ENCODE measurements at places on chromosomes 12 and 14.

DNA sequence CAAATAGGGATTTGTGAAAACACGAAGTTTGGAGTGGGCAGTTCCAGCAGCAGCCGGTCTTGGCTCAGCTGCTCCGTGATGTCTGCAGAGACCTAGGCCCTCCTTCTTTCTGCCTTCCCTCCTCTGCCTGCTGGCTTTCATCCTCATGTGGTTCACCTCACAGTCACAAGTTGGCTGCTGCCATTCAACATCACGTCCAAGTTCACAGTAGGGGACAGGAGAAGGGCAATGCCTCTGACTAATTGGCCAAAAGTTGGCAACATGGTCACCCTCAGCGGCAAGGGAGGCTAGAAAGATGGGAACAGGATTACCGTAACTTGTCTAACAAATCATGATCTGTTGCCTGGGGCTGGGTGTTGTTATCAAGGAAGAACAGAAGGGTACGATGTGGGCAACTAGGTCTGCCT is 7.8 kb upstream of the CACNA2D4 start:
- no peak for DNase-seq

GRCh38 chr12:45348311-45348710 is 132.4 kb downstream of the ANO6 start:
- no peak for DNase-seq

- DNase-seq: peak; percentile 13
Observed at GRCh38 chr12:20696181-20696905, 1.2 kb downstream of the SLCO1C1 start.

GRCh38 chr14:40164083-40164482 is 731.9 kb upstream of the FBXO33 start:
- no peak for DNase-seq

GRCh38 chr14:71408362-71409030 is 501.2 kb downstream of the PCNX1 start:
- DNase-seq: peak; percentile 35

- DNase-seq: peak; percentile 70
Observed at GRCh38 chr12:75505706-75506312, 5.6 kb downstream of the KRR1 start.

DNA sequence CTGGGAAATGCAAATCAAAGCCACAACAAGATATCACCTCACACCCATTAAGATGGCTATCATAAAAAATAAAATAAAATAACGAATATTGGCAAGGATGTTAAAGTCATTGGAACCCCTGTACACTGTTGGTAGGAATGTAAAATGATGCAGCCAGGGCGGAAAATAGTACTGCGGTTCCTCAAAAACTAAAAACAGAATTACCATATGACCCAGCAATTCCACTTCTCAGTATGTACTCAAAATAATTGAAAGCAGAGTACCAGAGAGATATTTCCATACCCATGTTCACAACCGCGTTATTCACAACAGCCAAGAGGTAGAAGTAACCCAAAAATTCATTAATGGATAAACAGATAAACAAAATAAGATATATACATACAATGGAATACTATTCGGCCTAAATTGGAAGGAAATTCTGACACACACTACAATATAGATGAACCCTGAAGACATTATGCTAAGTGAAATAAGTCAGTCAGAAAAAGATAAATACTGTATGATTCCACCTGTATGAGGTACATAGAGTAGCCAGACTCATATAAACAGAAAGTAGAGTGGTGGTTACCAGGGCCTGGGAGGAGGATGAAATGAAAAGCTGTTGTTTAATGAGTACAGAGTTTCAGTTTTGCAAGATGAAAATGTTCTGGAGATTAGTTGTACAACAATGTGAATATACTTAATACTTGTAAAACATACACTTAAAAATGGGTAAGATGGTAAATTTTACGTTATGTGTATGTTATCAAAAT is 84.6 kb downstream of the TXNDC16 start:
- DNase-seq: no peak

DNA sequence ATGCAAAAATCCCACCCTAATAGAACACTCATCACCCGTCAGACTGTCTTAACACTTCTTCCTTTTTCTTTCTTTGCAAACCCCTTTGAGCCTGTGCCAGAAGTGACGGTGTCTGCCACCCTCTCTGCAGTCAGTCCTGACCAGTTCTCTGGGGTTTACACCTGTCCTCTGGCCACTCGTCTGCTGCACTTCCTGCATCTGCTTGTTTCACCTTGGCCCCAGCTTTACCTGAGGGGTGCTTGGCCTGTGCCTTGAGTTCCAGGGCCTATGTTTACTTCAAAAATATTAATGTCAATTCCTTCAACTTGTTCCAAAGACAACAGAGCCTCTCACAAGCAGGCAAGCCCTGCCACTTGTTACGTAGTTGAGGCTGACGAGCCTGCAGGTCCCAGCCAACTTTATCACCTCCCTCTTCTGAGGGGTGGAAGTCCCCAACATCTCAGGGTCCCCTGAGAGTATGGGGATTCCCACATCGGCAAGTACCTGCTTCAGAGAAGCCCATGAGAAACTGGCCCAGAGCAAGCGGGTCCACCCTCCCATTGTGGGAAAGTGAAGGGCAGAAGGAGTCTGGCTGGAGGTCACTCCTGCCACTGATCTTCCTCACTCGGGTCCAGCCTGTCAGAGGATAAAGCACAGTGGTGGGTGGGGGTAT is 205.4 kb downstream of the DAD1 start:
- no peak for DNase-seq

- peak; percentile 69 for DNase-seq
Observed at GRCh38 chr12:122687086-122687485, 16.1 kb downstream of the HCAR2 start.

- DNase-seq: no peak
Observed at GRCh38 chr12:97912943-97913342, 450.3 kb downstream of the RMST start.

DNA sequence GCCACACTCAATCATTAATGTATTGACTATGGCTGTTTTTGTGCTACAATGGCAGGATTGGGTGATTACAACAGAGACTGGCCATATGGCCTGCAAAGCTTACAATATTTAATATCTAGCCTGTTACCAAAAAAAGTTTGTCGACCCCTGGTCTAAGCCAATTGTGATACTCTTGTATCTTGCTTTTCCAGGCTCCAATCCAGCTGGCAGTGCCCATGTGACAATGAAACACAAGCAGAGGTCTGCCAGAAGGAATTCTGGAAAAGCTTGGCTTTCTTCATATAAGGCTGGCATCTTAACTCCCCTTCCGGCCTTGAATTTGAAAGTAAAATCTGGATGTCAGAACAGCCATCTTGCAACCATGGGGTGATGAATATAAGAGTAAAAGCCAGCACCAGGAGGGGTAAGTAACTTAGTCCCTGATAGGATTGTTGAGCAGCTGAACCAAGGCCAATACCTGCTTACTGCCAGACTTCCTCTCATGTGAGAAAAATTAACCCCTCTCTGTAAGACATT is 458.7 kb downstream of the TMTC2 start:
- DNase-seq: no peak

DNA sequence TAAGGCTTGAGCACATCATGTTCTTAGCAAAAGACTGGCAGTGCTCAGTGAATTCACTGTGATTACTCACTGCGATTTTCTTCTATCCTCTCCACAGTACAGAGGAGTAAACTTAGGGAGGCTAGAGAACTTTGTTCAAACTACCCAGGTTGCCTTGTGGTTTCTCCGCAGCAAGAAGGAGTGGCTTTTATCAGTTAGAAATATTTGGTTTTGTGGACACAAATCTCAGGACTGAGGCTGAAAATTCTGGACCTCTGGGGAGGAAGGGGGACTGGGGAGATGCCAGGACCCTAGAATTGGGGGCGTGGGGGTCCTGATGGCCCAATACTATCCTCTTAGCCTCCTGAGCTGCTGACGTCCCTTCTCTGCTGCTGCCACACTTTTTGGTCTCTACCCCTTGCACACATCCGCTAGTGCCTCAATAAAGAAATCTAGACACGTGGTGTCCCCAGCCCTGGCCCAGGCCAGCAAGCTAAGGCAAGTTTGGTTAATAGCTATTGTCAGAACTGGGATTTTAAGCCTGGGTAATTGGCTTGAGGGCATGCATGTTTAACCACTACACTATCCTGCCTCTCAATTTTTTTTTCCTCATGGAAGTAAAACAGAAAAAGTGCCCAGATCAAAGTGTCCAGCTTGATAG is 842 bp downstream of the OAS2 start:
- DNase-seq: no peak

- DNase-seq: peak; percentile 76
Observed at GRCh38 chr12:29066011-29066588, 83.0 kb upstream of the FAR2 start.

DNA sequence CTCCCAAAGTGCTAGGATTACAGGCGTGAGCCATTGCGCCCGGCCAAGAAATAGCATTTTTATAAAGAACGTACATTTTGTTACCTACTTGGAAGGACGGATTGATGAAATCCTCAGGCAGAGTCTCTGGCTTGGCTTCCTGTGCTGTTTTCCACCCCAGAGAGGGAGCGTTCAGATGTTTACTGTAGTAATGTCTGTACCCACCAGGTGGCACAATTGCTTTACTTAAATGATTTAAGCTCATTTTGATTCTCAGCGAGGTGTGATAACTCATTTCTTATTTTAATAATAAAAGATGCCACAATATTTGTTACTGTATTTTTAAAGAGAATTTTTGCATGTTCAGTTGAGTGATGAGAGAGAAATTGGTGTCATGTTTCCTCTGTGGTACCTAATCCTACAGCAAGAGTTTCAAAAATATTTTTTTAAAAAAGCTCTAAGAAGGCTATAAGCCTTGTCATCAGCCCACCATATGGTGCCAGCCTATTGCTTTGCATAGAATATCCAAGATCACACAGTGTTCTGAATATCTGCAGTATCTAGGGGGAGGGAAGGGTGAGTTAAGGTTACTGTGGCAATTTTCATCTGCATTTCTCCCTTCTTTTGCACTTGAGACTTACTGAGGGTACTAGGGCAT is 82.6 kb upstream of the TRAF3 start:
- DNase-seq: peak; percentile 88

DNA sequence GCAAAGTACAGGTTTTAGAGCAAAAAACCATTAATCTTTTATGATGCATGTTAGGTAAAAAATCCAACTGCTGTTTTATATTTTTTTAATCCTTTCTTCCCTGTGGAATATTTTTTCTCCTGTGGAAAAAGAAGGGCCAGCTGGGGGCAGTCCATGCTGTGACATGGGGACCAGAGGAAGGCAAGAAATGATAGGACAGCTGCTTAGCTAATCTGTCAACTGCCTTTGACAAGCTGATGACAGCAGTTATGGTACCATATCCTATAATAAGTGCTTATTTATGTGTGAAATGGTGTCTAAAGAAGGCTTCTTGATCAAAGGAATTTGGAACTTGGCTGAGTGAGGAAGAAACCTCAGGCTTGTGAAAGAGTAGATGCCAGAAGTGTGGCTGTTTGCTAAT is 452.4 kb upstream of the NOVA1 start:
- no peak for DNase-seq

All from choroid plexus epithelial cell (primary cell).